Skeletal muscle cell (primary cell): ENCODE measurements at places on chromosomes 16 and 17.

GRCh38 chr17:75102385-75102821 is 7.4 kb upstream of the ARMC7 start:
- DNase-seq, result no peak

GRCh38 chr17:73628642-73629552 is 15.3 kb downstream of the SDK2 start:
- no peak for DNase-seq

GRCh38 chr17:29133121-29133713 is 47.0 kb downstream of the MYO18A start:
- DNase-seq, result no peak

DNA sequence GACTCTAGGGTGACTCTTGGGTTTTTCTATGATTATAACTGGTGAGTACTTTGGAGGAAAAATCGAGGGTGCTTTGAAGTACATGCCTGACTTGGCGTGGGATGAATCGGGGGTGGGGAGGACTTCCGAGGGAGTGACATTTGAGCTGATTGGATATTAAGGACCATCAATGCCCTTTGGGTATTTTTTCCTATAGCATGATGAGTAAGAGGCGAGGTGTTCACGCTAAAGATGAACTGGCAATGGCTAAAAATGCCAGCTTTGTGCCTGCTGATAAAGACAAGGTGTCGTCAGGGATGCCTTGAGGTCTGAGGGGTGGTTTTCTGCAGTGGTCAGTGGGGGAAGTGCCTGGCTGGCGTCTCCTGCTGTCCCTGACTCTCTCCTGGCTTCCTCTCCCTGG is 25.3 kb downstream of the USP43 start:
- no peak for DNase-seq

DNA sequence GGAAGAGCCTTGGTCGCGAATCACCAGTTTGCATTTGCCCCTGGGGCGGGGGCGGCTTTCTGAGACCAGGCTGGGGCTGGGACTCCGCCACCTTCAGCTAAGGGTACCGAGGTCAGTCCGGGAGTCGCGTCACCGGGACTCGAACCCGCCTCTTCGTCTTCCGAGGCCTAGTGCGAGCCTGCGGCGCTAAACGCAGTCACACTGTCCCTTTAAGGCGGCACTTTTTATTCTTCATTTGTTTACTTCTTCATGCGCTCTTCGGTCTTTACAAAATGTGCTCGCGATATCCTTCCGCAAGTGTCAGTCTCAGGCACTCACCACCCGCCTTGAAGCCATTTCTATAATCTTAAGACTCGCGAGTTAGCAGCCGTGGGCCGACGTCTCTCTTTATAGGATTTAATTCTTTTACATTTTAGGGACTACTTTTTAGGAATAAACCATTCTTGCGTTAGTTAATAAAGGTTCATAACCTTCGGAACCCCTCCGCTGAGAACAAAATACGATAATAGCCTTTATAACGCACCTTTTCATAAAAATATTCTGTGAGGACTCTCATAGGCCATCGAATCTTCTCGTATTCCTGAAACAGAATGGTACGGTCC is 593 bp upstream of the HEXIM1 start:
- peak; percentile 94 for DNase-seq

GRCh38 chr17:79406316-79406715 is 204.5 kb downstream of the RBFOX3 start:
- DNase-seq, result no peak

- no peak for DNase-seq
Observed at GRCh38 chr16:69393898-69394849, 8.4 kb upstream of the TERF2 start.

GRCh38 chr16:17921357-17921978 is 415.1 kb downstream of the NPIPA8 start:
- DNase-seq, result no peak

- no peak for DNase-seq
Observed at GRCh38 chr16:8489580-8489979, 100.7 kb downstream of the TMEM114 start.

DNA sequence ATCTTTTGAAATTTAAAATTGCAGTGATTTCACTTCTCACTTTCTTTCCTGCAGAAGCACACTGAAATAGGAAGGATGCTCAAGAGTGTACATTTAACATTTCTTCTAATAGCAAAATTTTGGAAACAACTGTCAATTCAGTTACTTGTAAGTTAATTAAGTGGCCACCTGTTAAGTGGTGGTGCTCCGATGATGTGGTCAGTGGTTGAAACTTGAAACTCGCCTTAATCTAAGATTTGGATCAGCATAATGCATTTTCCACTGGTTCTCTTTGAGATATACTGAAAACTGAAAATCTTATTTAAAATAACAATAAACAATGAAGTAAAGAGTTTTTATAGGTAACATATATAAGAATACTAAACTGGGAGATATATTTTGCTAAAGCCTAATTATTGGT is 7.0 kb upstream of the MYH8 start:
- no peak for DNase-seq

DNA sequence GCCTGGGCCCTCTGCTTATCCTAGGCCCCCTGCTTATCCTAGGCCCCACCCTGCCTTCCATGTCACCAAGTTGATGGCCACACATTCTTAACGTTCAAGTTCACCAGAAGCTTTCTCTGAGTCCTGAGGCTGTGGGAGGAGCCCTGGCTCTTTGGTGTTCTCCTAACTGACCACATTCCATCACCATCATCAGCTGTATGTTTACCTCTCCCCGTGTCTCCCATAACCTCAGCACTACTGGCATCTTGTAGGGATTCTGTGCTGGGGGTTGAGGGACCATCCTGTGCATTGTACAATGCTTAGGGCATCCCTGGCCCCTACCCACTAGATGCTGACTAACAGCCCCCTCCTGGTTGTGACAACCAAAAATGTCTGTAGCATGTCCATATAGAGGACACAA is 99.3 kb downstream of the NDE1 start:
- no peak for DNase-seq

GRCh38 chr17:50649042-50649908 is 14.6 kb downstream of the ABCC3 start:
- no peak for DNase-seq

DNA sequence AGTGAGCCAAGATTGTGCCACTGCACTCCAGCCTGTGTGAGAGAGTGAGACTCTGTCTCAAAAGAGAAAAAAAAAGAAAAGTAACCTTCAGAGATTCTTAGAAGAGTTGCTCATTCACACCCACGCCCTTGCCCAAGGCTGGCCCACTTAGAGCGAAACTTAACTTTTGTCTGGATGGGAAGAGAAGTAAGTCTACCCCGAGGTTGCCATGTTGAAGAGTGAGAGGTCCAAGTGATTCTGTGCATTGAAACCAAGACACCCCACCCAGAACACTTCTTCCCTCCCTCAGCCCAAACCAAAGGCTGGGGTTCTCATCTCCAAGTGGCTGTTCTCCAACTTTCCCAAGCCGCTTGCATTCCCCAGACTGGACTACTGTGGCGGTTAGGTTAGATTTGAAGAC is 2.4 kb upstream of the CISD3 start:
- no peak for DNase-seq

GRCh38 chr16:88962478-88963152 is 14.4 kb downstream of the CBFA2T3 start:
- no peak for DNase-seq

DNA sequence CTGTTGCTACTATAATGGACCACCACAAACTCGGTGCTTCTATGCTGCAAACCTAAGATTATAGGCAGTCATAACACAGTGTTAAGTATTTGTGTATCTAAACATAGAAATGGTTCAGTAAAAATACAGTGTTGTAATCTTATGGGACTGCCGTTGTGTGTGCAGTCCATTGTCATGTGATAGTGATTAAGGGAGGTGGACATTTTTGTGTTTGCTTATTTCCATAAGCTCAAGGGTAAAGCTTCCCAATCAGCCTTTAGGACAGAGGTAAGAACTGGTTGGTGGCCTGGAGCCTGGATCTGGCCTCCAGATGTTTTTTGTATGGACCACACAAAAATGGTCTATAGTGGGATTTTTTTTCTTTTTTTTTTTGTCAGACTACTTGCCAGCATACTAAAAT is 29.9 kb downstream of the WWOX start:
- no peak for DNase-seq

DNA sequence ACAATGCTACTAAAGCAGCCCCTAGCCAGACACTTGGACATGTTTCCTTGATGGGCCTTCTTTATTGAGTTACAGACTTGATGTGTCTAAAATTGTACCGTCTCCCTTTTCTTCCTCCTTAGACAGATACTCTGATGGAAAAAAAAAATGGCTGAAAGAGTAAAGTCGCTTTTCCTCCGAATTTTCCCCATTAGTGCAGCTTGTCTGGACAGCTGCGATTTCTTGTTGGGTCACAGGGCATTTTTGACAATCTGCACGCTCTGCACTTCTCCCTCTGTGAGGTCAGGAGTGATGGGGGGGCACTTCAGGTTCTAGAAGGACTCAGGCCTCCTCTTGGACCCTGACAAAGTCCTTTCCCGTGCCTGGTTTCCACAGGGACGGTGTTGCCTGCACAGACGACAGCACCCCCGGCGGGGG is 968 bp upstream of the PRKAR1A start:
- no peak for DNase-seq

DNA sequence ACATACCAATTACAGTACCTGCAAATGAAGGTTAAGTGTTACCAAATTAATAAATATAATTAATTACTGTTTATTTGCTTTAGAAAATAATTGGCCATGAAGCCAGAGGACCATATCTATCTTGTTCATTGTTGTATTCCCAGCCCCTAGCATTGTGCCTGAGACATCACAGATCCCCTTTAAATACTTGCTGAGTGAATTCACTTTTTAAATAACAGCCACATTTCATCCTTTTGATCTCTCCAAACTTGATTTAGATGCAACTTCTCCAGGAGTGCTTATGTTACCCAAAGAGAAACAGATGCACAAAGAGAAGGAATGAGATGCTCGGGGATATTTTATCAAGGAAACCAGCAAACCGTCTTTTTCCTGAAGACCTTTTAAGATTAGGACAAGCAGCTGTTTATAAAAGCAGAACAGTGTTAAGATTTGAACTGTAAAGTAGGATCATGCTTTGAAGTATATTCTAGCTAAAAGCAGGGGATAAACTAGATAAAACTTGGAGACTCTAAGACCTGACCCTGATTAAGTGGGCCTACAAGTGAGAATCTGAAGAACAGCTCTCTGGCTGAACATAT is 66.3 kb downstream of the CHD9 start:
- no peak for DNase-seq

- DNase-seq, result no peak
Observed at GRCh38 chr16:86158688-86159360, 259.9 kb downstream of the IRF8 start.

GRCh38 chr16:51055434-51055833 is 95.6 kb downstream of the SALL1 start:
- no peak for DNase-seq

DNA sequence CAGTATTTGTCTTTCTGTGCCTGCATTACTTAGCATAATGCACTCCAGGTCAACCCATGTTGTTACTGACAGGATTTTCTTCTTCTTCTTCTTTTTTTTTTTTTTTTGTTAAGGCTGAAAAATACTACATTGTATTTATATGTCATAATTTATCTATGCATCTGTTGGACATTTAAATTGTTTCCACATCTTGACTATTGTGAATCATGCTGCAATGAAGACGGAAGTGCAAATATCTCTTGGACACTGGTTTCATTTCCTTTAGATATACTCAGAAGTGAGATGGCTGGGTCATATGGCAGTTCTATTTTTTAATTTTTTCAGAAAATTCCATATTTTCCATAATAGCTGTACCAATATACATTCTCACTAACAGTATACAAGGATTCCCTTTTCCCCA is 272.7 kb upstream of the PMFBP1 start:
- DNase-seq, result no peak

GRCh38 chr17:40290629-40291280 is 3.1 kb downstream of the CDC6 start:
- DNase-seq, result peak; percentile 88

- DNase-seq, result no peak
Observed at GRCh38 chr17:76368545-76368944, 14.8 kb upstream of the PRPSAP1 start.

- DNase-seq, result no peak
Observed at GRCh38 chr17:66996926-66997325, 32.4 kb downstream of the CACNG4 start.

GRCh38 chr16:73459586-73459985 is 411.7 kb upstream of the ZFHX3 start:
- DNase-seq, result no peak

DNA sequence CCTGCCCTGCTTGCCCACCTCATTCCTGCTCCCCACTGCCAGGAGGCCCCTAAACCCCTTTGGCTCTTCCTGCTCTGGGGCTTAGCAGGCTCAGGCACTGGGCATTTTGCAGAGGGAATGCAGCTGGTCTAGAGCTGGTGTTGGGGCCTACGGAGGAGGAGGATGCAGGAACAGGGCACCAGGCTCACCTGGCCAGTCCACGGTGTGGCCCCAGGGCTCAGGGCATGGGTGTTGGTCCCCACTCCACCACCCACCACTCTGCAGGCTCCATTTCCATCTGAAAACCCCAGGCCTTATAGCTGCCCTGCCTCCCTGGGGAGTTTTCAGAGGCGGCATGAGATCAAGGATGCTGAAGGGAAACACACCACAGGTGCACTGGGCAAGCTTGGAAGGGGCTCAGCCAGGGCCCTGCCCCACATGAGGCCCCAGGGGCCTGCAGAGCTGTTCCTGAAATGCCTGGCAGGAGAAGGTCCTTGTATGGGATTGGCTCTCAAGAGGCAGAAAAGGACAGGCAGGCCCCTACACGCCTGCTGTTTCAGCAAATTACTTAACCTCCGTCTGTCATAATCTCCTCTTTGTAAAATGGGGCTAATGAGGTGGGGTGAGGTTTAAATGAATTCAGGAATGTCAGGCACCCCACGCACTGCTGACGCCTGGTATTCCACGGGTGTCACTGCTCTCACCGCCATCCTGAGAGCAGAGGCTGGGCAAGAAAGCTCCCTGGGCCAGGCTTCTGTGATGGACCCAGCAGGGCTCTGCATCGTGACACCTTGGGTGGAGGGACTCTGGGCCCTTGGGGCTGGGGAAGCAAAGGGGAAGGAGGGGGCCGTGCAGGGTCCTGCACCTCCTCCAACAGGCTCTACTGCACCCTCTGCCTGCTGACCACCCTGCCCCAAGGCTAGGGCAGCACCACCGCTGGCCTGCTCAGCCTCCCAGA is 9.3 kb downstream of the SLC47A2 start:
- DNase-seq, result no peak

GRCh38 chr17:77146246-77146632 is 5.5 kb downstream of the SEC14L1 start:
- no peak for DNase-seq

- DNase-seq, result peak; percentile 55
Observed at GRCh38 chr16:81493755-81494433, 49.3 kb downstream of the CMIP start.
